Activated CD4-positive, alpha-beta T cell treated with anti-CD3 and anti-CD28 coated beads for 1 hour (primary cell): ENCODE measurements at places on chromosomes 5 and 9.

DNA sequence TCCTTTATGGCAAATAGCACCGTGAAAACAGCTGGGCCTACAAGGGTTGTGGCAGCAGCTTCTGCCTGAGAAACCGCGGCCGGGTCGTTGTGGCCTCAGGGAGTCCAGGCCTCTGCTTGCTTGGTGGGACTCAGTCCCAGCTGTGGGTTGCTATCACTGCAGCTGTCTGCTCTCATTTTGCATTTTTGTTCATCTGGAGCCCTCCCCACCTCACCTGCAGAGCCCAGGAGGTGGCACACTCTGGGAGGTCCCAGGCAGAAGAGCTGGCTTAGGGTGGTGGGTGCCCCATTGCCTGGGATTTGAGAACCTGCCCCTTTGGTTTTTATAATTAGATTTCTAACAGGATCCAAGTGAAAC is 138.4 kb downstream of the GADD45G start:
- DNase-seq, result no peak

- no peak for DNase-seq
These were observed 755.0 kb downstream of the DNAH5 start for GRCh38 chr5:13189532-13189931.

DNA sequence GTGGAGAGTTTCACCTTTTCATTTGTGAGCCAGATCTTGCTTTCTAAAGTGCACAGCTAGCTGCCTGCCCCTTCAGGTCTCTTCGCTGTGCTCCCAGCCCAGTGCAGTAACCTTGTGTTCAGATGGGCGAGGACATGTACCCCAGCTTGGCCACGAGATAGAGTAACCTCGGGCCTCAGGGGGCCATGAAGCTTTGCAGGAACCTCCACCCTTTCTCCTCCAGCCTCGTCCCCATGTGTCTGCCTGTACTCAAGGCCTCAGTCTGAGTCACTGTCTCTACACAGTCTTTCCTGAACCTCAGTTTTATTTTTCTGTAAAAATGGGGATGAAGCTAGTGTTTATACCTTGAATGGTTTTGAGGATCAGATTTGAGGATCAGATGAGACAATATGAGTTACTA is 37.9 kb downstream of the ERGIC1 start:
- DNase-seq, result no peak

DNA sequence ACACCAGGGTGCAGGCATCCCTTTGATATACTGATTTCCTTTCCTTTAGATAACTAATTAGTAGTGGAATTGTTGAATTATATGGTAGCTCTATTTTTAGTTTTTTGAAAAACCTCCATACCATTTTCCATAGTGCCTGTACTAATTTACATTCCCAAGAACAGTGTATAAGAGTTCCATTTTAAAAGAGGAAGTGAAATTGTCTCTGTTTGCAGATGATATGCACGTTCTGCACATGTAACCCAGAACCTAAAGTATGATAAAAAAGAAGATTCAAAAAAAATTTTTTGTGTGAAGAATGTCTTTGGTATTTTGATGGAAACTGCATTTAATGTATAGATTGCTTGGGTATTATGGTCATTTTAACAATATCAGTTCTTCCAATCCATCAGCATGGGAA is 424.0 kb upstream of the CCNH start:
- no peak for DNase-seq

- no peak for DNase-seq
These were observed 11.1 kb downstream of the PCDH1 start for GRCh38 chr5:141867139-141867538.
